ENCODE measurements at places on chromosomes 13 and 19.

DNA sequence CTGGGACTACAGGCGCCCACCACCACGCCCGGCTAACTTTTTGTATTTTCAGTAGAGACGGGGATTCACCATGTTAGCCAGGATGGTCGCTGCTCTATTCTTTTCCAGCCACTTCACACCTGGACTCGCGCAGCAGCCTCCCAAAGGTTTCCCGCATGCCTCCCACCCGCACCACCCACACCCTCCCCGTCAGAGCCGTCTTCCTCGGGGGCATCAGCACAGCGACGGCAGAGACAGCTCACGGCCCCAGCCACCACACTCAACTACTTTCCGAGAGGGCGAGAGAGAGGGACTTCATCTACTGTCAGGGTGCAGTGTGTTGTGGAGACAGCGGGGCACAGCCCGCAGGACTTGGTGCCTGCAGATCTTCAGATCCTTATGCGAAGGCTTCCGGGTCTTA lies 5.6 kb downstream of the ZNF787 start:
- no peak for DNase-seq

DNA sequence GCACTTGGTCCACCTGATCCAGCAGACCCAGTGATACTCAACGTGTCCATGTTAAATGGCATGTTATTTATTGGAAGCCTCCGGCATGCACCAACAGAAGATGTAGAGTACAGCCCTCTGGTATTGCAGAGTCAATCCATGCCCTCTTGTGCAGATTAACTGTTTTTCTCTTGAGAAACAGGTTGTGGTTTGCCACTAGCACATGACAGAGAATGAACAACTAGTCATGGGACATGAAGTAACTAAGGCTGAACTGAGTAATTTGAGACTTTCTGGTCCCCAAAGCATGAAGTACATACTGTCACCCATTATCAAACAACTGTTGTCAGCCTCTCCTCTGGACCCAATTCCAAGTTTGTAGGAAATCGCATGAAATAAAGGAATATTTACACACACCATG lies 3.2 kb downstream of the ZNF562 start:
- DNase-seq: no peak

GRCh38 chr13:43141685-43142084 lies 118.3 kb downstream of the DNAJC15 start:
- no peak for DNase-seq

GRCh38 chr13:40164133-40164532 lies 502.3 kb downstream of the FOXO1 start:
- no peak for DNase-seq

- no peak for DNase-seq
These were observed 13.9 kb downstream of the CNFN start for GRCh38 chr19:42376177-42376555.

DNA sequence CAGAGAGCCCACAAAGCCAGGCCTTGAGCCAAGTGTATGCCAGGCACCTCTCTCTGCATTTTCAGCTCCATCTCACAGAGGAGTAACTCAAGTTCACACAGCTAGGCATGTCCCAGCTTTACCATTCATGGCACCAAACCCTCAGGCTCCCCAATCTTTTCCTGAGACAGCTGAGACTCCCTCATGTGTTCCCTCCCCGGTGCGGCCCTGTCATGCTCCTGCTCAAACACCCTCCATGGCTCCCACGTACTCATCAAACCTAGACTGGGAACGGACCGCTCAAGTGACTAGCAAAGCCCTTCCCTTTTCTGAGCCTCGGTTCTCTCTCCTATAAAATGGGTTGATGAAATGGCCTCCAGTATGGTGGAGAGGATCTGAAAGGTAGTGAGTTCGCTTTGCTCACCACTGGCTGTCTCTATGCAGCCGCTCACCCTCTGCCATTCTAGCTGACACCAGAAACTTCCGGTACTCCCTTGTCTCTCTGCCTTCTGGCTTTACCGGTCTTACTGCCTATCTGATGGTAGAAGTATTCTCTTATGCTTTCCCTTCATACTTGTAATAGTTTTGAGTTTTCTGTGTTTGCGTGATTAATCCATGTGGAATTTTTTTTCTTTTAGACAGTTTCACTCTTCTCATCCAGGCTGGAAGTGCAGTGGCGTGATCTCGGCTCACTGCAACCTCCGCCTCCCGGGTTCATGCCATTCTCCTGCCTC lies 7.8 kb upstream of the SLC44A2 start:
- peak; percentile 17 for DNase-seq

All from SW 1271 (cell line).